Breast epithelium (tissue), 4 donors: ENCODE measurements at places on chromosomes 3 and 15. TPM values are rescaled to one million over a fixed set of nuclear protein-coding genes. Genes with fewer than 3 reads are reported as not detected.

ETV5 gene
- 9.1 TPM for total RNA-seq

DNA sequence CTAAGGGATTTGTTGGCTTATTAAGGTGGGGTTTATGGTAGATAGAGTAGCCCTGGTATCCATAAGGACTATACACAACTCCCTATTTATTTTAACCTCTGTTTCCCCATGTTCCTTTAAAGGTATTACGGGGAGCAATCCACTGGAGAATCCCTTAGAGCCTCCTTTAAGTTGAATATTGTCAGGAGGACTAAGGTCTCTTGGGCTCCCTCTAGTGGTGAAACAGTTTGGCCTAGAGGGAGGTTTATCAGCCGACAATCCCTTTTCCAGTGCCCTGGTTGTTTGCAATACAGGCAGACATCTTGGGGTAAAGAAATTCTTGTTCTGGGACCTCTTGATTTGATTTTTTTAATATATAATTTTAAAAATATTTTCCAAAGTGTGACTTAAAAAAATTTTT lies 12.9 kb downstream of the OPA1 start:
- peak; percentile 21 for DNase-seq
- no peaks in the 10 kb centered on the region for H3K36me3 ChIP-seq
- no peaks in the 10 kb centered on the region for H3K27me3 ChIP-seq
- no peaks in the 10 kb centered on the region for H3K4me1 ChIP-seq

CACNA1D gene
- total RNA-seq: 32.1 TPM

- H3K4me3 ChIP-seq: no peak overlapping the region
- no peaks in the 10 kb centered on the region for H3K36me3 ChIP-seq
- DNase-seq: no peak
- H3K27me3 ChIP-seq: no peaks in the 10 kb centered on the region
- H3K4me1 ChIP-seq: no peaks in the 10 kb centered on the region
- H3K27ac ChIP-seq: no peak overlapping the region
Measured at GRCh38 chr3:32778389-32778788, 39.4 kb upstream of the TRIM71 start.

GOLGA8N gene
- 12.1 TPM for total RNA-seq

- H3K27ac ChIP-seq: no peak overlapping the region
- H3K36me3 ChIP-seq: no peaks in the 10 kb centered on the region
- DNase-seq: no peak
- no peak overlapping the region for H3K4me3 ChIP-seq
Measured at GRCh38 chr3:115275896-115276295, 128.8 kb upstream of the ZBTB20 start.

GRCh38 chr3:74041068-74041675 lies 416.4 kb upstream of the PDZRN3 start:
- H3K27ac ChIP-seq: no peak overlapping the region
- no peak overlapping the region for H3K4me3 ChIP-seq
- H3K4me1 ChIP-seq: no peaks in the 10 kb centered on the region
- no peaks in the 10 kb centered on the region for H3K27me3 ChIP-seq
